CD4-positive, CD25-positive, alpha-beta regulatory T cell (primary cell): ENCODE measurements at places on chromosomes 7 and 10.

- no peak for DNase-seq
Observed at GRCh38 chr10:130300608-130301020, 164.4 kb downstream of the GLRX3 start.

DNA sequence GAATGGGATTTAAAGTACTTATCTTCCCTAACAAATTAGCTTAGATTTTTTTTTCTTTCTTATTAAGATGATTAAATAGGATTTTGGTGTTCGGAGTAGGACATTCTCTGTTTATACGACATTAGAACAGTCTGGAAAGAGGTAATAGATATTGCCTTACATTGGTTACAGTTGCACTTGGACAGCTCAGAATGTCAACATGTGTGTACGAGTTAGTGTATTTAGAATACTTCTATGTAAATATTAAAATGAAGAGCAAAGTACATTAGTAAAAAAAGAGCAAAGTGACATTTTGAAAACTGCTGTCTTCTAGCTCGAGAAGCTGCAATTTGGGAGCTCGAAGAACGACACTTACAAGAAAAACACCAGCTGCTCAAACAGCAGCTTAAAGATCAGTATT, 51.5 kb downstream of the SLK start:
- DNase-seq = no peak

DNA sequence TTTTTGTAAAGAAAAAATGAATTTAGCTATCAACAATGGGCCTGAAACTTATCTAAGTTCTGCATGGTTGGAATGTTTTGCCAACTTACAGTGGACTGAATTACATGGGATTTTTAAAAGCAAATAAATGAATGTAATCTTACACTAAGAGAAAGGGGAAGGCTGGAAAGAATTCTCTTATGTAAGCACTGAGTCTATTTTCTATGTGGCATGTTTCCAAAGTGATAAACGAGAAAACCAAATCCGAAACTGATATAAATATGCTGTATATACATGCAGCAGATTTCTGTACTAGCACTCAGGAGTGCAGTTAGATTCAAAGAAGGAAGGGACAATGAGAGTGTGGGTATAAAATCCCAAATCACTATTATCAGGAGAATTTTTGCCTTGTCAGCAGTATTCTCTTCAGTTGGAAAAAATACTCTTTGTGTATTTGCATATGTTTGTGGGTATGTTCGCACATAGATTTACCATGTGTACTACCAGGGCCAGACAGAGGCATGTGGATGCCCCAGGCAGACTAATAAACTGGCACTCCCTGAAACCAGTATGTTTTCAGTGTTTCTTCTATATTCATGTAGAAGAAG, 334.3 kb upstream of the SEMA3D start:
- no peak for DNase-seq

- no peak for DNase-seq
Observed at GRCh38 chr7:148799893-148800555, 84.1 kb downstream of the EZH2 start.

DNA sequence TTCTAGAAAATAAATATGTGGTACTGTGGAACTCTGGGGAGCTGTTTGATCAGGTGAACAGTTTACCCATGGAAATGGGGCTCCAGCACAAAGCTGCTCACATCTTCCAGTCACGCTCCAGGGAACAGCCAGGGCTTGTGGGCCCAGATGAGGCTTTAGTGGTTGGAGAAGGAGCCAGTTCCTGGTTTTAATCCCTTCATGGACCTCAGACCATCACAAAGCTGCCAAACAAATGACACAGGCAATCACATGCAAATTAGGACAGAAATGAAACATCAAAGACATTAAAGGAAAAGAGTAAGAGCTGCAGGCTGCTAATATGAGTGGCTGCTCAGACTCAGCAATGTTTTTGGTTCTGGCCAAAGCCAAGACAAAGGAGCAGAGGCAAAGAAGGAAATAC, 2.2 kb upstream of the ATP6V0E2 start:
- no peak for DNase-seq

DNA sequence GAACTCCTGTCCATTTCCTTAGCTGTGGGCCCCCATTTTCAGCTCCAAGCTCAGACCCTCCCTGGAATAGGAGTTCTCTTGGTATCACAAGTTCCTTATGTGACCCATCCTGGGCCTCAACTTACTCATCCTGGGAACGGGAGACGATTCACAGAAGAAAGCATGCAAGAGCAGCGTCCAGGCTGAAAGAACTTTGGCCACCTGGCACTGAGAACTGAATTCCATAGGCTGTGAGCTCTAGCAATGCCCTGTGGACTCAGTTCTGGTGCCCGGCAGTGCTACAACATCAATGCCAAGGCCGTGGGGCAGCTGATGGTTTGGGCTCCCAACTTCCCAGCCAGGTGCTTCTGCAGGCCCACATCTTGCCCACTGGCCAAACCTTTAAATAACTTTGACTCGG, 3.9 kb upstream of the CUEDC2 start:
- DNase-seq = no peak

- peak; percentile 53 for DNase-seq
Observed at GRCh38 chr7:142626420-142627035, 122.7 kb upstream of the PRSS1 start.

DNA sequence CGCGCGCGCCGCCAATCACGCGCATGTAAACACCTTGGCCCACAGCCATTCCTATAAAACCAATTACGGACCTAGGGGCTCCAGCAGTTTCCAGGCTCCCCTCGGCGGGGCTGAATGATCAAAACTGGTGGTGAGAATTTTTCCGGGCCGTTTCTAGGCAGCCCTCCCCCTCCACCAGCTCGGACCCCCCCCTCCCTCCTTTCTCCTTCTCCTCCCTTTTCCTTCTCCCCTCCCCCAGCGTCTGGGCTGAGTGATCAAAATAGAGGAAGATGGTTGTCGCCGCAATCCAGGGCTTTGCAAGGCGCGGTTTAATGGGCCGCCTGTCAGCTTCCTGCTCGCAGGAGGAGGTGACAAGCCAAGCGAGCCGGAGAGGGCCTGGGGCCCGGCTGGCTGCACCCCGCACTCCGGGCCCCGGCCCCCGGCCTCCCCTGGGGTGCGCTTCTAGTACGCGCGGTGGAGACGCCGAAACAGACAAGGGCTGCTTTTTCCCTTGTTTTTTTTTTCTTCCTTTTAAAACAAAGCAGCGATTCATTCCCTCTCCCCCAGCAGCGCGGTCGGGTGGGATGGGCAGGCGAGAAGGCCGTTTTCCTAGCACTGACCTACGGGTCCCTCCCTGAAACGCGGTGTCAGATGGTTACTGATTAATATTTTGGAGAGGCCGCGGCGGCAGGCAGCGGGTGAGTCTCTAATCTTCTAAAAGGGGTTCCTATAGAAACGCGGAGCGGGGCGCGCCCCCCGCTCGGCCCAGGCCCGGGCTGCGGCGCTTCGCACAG, 528 bp upstream of the TNRC18 start:
- no peak for DNase-seq

GRCh38 chr7:83178066-83178465, 15.4 kb upstream of the PCLO start:
- no peak for DNase-seq

DNA sequence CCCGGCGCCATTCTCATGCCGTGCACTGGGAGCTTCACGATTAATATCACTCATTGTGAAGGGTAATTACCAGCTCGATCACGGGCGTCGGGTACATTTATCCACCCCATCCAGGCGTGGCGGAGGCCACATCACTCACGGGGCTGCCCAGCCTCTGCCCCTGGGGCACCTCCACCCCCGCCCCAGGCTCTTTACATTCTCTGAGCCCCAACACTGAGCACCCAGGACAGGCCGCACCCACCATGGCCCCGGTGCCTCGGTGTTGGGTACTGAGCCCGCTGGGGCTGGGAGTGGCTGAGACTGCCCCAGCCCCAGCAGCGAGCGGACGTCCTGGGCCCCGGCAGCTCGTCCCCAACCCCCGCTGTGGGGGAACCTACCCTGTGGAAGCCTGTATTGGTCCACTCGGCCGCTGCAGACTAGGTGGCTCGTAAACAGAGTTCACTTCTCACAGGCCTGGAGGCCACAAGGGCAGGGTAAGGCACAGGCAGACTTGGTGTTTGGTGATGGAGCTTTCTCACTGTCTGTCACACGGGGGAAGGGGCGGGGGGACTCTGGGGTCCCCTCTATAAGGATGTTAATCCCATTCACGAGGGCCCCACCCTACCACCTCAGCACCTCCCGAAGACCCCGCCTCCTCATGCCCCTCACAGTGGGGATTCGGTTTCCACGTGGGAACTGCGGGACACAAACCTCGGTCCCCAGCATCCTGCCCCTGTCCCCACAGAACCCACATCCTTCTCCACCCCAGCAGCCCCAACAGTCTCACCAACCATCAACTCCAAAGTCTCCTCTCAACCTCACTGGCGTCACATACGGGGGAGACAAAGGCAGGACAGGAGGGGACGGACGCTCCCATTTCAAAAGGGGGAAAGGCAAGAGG, 184.1 kb downstream of the ELFN1 start:
- DNase-seq = peak; percentile 43

DNA sequence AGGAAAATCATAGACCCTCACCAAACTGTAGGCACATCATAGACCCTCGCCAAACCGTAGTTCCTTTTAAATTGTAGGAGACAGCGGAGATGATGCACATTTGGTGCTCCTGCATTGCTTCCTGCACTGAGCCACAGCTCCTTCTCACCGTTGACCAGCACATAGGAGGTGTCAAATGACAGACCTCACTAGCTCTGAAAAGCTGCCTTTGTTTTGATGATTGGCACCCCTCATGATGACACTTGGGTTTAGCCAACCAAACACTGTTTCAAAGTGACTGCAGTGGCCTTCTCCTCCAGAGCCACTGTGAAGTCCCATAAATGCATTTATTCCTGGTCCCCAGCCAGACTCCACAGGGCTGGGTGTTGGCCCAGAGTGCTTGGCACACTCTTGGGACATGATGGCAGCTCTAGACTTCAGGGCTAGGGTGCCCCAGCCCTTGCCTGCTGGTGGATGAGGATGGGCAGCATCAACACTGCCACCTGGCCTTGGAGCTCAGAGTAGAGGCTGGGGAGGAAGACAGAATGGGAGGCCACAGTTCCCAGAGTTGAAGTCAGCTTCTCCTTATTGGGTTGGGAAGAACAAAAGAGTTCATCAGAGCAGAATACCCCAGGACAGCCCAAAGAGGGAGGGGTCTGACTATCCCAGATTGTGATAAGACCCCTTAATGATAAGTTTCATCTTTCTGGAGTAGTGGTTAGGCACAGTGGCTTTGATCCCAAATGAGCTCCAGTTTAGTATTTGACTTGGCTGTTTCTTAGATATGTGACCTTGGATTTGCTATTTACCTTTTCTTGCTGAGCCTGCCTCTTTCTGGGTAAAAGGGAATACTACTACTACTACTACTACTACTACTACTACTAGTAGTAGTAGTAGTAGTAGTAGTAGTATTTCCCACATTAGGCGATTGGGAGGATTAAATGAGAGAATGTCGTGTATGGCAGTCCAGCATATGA, 75.3 kb downstream of the MTPN start:
- DNase-seq = no peak

DNA sequence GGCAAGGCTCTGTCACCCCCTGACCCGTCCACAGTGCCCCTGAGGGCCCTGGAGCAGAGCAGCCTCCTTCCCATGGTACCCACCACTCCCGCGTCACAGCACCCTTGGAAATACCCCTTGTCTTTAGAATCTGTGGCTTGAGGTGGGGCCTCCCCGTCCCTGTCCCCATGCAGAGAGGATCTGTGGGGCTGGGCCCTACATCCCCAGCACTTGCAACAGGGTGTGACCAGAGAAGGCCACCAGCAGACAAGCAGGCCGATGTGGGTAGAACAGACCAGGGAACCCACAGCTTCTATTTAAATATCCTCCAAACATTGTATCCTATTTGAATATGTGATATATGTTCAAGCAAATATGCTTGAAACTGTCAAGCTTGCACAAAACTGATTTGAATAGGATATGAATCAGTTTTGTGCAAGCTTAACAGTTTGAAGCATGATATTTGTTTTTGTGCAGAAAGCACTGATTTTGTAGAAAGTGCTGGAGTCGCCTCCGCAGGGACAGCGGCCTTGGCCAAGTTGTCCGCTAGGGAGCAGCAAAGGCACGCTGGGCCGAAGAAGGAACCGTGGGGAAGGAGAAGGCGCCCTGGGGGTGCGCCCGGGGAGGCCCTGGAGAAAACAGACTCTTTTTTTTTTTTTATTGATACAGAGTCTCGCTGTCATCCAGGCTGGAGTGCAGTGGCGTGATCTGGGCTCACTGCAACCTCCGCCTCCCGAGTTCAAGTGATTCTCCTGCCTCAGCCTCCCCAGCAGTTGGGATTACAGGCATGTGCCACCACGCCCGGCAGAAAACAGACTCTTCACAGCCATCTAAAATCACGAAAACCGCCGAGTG, 2.2 kb downstream of the CFAP46 start:
- DNase-seq = no peak

- DNase-seq = no peak
Observed at GRCh38 chr10:13842117-13842516, 255.4 kb downstream of the PRPF18 start.

DNA sequence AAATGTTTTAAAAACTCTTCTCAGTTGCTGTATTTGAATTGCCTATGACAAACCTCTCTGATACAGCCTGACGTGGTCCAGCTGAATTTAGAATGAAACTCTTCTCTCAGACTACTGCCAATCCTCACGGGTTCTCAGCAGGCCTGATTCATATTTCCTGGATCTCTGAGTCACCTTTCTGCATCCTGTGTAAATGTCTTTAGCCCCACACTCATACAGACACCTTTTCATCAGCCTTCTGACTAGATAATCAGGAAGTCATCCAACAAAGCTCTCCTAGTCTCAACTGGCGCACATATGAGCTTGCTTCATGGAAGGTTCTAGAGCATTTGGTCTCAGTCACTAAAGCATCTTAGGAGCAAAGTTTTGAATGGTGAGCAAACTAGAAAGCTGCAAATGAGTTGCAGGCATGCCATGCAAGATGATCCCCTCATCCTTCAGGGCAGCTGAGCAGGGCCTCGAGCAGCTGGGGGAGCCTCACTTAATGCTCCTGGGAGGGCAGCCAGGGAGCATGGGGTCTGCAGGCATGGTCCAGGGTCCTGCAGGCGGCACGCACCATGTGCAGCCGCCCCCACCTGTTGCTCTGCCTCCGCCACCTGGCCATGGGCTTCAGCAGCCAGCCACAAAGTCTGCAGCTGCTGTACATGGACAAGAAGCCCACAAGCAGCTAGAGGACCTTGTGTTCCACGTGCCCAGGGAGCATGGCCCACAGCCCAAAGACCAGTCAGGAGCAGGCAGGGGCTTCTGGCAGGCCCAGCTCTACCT, 182.8 kb downstream of the ARHGAP12 start:
- no peak for DNase-seq

GRCh38 chr7:320297-320696, 30.3 kb downstream of the FOXL3 start:
- DNase-seq = no peak

DNA sequence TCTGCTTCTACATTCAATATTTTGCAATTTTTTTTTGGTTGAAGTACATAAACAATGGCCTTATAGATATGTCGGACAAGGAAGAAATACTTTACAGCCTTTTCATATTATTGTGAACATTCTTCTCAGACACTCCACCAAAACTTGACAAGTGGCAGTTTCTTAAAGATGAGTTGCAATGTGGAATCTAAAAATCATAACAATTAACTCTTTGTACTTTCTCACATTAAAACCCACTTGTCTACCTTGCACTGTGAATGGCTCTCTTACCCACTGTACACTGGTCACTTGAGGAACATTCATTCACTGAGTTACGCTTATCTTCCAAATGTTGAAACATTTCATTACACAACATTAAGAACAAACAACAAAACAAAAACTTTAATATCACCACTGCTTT, 44.2 kb downstream of the ARHGAP12 start:
- DNase-seq = no peak

GRCh38 chr7:96034940-96035727, 262.8 kb downstream of the DYNC1I1 start:
- no peak for DNase-seq
